ENCODE measurements at places on chromosomes 7 and 10.

DNA sequence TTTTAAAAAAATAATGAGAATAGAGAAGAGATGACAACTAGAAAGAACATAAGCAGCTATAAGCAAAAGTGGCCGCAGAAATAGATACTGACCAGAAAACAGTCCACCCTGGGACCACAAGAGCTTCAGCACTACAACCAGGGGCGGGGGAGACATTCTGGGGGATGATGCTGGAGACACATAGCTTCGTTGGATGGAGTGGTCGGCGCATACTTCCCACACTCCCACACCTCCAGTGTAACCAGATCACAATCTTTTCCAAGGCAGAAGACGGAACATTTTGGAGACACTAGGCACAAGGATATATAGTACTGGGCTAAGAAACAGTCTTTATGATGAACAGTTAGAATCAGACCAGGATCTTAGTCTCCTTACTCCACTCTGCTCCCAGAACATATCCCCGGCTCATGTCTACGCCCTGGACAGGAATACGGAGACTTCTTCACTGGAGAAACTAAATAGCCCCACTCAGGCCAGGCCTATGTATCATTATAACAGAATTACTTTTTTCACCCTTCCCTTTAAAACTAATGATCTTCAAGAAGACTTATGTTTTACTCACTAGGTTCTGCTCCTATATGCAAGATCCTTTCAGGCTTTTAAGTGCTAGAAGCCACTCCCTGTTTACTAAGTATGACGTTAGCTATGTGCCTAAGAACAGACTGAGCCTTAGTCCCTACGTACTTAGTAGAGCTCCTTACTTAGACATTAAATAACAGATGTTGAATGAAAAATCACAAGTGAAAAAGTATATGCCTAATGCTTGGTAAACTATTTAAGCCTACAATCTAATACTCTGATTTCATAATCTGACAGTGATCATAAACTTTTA, 169.6 kb downstream of the SRPK2 start:
- no peak for DNase-seq

DNA sequence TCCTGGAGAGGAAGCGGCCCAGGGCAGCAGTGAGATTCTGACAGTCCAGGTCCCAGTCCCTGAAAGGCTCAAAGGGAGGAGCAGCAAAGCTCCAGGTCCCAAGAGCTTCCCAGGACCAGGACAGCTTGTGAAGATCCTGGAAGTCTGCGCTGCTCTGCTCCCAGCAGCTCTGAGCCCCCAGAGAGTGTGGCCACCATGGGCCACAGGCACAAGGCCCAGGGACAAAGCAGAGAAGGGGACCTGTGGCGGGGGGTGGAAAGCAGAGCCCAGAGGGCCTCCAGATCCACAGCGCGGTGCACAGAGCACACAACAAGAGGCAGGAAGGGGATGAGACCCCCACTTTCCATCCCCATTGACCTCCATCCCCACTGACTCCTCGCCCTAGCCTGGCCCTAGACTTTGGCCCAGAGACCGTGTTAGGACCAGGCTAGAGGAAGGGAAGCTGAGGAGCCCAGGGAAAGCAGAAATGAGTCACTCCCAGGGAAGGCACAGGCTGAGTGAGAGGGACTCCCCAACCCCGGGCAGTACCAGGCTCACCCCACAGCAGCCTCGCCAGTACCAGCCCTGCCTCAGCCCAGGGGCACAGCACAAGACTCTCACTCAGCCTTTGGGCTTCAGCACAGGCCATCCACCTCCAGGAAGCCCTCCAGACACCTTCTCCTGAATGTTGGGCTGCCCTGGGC, 75.5 kb downstream of the GRID1 start:
- DNase-seq, result no peak

- no peak for DNase-seq
Measured at GRCh38 chr10:44799966-44800365, 111.2 kb upstream of the TMEM72 start.

DNA sequence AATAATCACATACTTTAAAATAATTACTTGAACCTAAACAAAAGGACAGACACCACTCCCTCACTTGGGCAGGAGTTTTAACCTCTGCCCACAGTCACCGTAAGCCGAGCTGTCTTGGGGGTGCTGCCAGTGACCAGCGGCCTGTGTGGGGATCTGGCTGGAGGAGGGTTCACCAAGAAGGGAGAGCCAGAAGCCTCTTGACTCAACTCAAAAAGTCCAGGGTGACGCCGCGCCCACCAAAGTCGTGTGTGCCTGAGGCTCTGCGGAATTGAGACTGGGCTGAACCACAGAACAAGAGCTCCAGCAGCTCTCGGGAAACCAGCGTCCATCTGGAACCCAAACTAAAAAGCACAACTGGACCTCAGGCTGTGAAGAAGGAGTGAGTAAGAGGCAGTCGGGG, 35.8 kb downstream of the ZFAND2A start:
- no peak for DNase-seq

Measured in ELF-1 (cell line).